ENCODE measurements at places on chromosomes 2 and 18.

GRCh38 chr2:119721462-119721861 is 38.3 kb upstream of the PTPN4 start:
- DNase-seq: no peak

DNA sequence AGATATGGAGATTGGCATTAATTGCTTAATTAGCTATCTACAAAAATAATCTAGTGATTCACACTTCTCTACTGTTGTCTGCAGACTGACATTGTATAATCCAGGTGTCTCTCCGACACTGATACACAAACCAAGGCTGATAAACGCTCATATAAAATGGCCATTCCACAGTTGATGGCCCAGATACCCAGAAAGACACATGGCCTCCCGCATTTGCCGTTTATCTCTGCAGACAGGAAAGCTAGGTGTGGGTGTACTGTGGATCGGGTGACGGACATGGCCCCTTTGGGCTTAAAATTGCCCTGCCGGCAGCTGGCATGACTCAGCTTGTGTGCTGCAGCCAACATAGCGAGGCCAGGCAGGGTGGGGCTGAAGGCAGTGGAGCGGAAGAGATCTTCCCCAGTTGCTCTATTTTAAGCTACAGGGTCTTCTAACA is 18.5 kb downstream of the PMAIP1 start:
- no peak for DNase-seq

GRCh38 chr2:70730730-70731129 is 37.3 kb downstream of the ADD2 start:
- DNase-seq: no peak

- no peak for DNase-seq
Observed at GRCh38 chr2:191009541-191010374, 4.2 kb downstream of the STAT1 start.

GRCh38 chr18:48780201-48780912 is 170.4 kb downstream of the SMAD7 start:
- DNase-seq: no peak

GRCh38 chr2:88738271-88738670 is 46.8 kb downstream of the RPIA start:
- no peak for DNase-seq

DNA sequence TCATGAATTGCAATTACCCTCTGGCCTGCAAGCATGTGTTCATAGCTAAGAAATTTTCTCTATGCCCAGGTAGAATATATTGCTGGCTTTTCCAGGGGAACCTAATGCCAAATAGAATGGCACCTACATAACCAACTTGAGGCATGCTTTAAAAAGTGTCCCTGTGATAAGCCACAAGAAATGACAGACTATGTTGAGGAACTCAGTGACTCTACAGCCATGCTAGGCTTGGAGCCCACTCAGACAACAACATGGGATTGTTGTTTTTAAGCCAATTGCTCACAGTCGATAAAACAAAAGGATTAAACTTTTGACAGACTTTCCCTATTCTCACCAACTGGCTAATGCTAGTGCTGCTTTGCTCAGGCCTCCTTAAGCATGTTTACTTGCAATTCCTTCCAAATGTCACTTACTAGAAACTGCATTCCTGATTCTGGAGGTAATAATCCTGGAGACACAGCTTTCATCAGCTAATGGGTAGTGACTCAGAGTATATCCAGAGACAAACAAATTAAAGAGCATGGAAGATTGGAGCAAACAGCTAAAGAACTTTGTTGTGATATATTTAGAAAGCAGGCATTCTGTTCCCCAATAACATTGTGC is 249.0 kb downstream of the SLC8A1 start:
- no peak for DNase-seq

GRCh38 chr2:105590780-105591660 is 153.7 kb upstream of the NCK2 start:
- no peak for DNase-seq

- no peak for DNase-seq
Observed at GRCh38 chr18:70452501-70452900, 163.7 kb downstream of the SOCS6 start.

DNA sequence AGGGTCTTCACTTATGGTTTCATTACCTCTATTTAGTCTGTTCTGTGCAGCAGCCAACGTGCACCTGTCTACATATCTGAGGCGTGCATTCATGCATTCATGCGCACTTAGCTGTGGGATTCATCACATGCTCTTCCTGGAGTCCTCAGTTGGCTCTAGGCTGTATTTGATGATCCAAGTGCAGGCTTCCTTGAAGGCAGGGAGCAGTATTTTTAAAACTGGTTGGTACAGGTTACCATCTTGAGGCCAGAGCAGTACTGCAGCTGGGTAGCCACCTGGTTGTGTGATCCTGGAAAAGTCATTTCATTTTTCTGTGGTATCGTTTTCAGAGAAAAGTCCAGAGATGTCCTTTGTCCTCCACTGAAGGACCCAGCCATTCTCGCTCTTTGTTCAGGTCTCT is 109.8 kb downstream of the EN1 start:
- DNase-seq: no peak

Data from activated T-helper 2 cell treated with anti-CD3 and anti-CD28 coated beads, Interferon-gamma antibody, Interleukin-2, Interleukin-4, amounts not matched to agents 10 μg/mL and 5 μg/mL and 100 μg/mL, durations not matched to agents 14 hours and 24 hours and 36 hours (primary cell).